ENCODE measurements at places on chromosomes 7 and 10. TPM values are rescaled to one million over a fixed set of nuclear protein-coding genes. Genes with fewer than 3 reads are reported as not detected.

The NEUROD6 gene
- not detected for total RNA-seq

The CDK13 gene
- 75.6 TPM for total RNA-seq

The PCGF5 gene
- total RNA-seq = 25.0 TPM

- DNase-seq = no peak
Observed at GRCh38 chr7:40586197-40586596, 451.4 kb downstream of the SUGCT start.

DNA sequence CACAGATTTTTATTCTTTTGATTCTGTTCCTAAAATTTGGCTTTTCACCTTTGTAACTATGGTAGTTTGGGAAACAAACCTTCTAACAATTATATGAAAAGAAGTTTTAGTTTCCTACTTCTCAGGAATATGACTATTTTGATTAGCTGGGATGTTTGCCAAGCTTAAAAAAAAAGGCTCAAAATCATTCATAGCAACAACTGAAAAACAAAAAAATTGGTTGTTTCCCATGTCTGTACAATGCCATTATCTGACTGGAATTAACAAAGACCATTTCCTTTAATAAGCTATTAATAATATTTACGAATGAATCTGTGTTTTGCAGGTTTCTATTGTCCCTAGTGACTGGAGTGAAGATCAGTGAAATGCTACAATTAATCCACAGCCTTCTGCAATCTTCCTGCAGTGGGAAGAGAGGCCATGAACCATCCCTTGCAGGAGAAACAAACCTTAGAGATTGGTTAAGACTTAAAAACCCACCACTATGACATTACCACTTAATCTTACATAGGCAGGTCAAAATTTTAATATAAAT is 4.2 kb downstream of the PURB start:
- DNase-seq = no peak

DNA sequence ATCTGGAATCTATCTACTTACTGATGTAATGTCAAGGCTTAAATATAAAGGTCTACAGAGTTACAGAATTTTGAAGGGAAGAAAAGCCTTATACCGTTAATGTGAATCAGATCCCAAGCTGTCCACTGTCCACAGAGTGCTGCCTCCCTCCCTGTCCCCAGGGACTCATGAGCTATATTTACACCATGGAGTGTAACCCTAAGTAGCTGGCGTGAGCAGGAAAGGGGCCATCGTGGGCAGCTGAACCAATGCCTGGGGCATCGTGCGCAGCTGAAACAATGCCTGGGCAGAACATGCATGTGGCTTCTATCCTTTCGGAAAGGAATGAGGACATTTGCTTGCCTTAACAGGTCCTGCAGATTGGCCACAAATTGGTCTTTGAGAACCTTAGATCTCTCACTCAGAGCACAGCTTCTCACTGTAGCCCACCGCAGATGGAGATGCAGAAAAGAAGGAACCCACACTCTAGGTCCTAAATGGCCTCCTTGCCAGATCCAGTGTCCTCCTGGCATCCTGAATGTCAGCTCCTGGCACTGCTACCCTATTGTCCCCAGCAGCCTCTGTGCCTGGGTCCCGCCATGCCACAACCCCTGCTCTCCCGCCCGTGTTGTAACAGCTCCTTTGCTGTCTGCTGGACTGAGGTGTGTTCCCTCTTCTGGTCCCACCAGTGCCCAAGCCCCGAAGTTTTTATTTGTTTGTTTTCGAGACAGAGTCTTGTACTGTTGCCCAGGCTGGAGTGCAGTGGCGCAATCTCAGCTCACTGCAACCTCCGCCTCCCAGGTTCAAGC is 30.3 kb downstream of the CCDC3 start:
- DNase-seq = no peak

- DNase-seq = no peak
Observed at GRCh38 chr10:25555865-25556264, 378.2 kb upstream of the MYO3A start.

- no peak for DNase-seq
Observed at GRCh38 chr10:76788452-76788811, 849.2 kb downstream of the KCNMA1 start.

GRCh38 chr7:141511316-141511675 is 39.9 kb upstream of the AGK start:
- DNase-seq = no peak

DNA sequence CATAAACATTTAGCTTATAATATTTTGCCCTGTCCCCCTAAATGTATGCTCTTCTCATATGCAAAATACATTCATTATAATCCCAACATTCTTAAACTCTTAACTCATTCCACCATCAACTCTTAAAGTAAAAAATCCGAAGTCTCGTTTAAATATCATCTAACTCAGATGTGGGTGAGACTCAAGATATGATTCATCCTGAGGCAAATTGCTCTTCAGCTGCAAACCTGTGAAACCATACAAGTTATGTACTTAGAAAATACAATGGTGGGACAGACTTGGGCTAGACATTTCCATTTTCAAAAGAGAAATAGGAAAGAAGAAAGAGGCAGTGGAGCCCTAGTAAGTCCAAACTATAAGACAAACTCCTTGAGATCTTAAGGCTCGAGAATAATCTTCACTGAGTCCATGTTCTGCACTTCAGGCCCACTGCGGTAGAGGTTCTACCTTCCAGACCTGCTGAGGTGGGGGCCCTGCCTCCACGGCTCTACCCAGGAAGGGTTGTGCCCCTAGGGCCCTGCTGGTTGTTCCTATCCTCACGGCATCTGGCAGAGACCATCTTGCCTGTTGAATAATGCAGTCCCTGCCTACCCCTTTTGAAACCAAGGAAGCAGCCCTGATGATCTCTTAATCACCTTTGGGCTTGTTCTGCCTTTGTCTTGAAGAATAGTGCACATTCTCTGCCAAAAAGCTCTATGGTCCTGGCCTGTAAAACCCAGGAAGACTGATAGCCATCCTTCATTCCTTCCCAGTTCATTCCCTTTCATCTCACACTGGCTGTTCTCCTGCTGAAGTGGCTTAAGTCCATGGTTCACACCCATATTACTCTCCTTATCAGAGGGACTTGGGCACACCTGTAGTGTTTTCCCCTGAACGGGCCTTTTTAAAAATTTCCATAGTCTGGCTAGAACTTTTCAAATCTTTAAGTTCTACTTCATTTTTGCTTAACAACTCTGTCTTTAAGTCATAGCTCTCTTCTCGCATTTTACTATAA is 37.3 kb downstream of the INPP5F start:
- DNase-seq = no peak

GRCh38 chr7:71637578-71637977 is 505.6 kb downstream of the GALNT17 start:
- no peak for DNase-seq

DNA sequence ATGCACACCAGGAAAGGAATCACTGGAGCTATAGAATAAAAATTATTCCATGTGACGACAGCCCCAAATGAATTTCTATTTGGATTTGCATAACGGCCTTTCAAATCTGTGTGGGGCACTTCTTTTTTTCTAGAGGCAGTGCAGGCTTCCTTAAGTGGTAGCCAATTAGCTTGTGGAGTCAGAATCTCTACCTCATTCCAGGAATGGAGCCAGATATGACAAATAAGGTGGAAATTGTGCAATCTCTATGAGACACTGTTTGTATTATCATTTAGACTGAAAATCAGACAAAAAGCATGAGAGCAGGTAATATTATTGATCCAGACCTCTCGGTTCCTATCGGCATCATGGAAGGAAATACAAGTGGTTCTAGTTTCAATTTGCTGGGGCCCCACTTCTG is 78.7 kb downstream of the BEND7 start:
- no peak for DNase-seq
